ENCODE measurements at places on chromosomes 3 and 15.

DNA sequence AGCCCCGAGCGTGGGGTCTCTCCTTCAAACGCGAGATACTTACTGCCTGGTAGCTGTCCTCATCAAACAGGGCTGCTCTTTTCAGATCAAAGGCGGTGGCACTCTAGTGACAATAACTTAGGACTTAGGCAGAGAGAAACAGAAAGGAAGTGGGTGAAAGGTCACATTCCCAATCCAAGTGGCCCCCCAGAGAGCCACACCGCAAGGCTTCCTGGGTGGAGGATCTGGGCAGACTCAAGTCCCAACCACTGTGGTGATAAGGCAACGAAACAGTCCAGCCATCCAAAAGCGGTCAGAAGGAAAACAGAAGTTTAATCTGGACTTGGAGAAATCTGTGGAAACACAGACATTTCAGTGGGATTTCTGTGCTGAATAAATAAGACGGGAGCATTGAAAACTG is 227.2 kb downstream of the ADAMTS17 start:
- DNase-seq = peak; percentile 67

DNA sequence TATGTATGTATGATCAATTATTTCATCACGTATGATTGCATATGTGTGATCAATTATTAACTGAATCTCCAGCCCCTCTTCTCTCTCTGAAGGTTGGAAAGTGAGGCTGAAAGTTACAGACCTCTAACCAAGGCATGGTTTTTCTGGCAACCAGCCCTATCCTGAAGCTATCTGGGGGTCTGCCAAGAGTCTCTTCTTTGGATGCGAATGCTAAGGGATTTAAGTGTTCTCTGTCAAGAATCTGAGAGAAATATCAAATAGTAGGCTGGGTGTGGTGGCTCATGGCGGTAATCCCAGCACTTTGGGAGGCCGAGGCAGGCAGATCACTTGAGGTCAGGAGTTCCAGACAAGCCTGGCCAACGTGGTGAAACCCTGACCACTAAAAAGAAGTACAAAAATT is 8.1 kb downstream of the NKTR start:
- DNase-seq = no peak

- DNase-seq = no peak
Observed at GRCh38 chr3:146621723-146622122, 16.6 kb upstream of the PLSCR5 start.

DNA sequence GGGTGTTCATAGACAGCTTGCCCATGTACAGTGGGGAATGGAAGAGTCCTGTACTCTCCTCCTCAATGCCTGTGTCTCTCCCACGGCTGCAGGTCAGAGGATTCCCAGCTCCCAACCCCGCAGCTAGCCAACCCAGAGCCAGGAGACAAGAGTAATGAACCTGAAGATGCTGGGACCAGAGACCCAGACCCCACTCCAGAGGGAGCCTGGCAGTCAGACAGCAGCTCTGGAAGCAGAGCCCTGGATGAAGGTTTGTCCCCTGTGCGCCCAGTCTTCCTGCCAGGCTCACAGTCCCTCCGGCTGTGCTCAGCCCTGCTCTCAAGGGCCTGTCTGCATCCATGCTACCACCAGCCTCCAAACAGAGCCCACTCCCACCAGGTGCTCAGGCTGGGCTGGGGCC is 29.5 kb downstream of the EFCC1 start:
- no peak for DNase-seq

- DNase-seq = peak; percentile 18
Observed at GRCh38 chr3:1908651-1909445, 189.8 kb upstream of the CNTN4 start.

DNA sequence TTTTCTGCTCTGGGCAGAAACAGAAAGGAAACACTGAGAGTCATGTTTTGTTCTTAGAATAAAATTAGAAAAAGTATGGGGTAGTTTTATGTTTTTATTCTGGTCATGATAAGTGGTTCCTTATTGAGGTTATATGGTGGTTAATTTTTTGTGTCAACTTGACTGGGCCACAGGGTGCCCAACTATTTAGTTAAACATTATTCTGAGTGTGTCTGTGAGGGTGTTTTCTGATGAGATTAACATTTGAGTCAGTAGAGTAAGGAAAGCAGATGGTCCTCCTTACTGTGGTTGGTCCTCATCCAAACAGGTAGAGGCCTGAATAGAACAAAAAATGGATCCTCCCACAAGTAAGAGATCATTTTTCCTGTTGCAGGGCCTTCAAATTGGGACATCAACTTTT is 98.9 kb downstream of the C3orf38 start:
- no peak for DNase-seq

- DNase-seq = no peak
Observed at GRCh38 chr3:42019144-42019952, 57.4 kb upstream of the ULK4 start.

GRCh38 chr15:65377976-65378366 is at the start of gene IGDCC3:
Gene IGDCC3, minus strand, starts transcription at chr15:65378002. Its CDS starts 214 bp downstream, at chr15:65377788.
- DNase-seq = peak; percentile 90

DNA sequence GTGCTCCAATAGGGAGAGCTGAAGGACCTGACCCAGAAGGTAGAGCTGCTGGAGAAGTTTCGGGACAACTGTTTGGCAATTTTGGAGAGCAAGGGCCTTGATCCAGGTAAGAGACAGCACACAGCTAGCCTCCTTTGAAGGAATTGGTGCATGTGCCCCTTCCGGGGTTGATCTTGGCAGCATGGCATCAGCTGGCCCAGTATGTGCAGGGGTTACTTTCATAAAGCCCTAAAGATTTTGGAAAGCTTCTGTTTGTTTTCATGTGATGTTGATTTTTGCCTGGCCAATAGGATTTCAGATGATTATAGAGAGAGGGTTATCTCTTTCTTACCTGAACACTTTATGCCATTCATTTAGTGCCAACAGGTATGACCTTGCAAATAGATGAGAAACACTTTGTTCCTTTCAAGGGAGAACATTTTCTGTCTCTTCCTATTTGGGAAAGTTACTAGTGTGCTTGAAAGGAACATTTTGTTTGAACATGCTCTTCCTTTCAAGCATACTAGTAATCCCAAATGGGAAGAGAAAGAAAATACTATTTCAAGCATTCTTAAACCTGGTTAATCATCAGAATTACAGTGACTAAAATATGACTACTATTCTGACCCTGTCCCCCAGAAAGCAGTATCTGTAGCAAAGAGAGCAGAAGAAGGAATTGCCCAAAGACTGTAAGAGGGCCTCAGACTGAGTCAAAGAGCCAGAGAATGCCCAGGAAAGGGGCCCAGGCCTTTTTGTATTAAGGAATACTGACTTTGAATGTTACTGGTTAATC is 7.5 kb downstream of the KNSTRN start:
- no peak for DNase-seq

All from eye (tissue), 1 donor.